ENCODE measurements at places on chromosomes 3 and 15.
A peak's percentile ranks its signal among the peaks of the same experiment; 100 is the strongest.

DNA sequence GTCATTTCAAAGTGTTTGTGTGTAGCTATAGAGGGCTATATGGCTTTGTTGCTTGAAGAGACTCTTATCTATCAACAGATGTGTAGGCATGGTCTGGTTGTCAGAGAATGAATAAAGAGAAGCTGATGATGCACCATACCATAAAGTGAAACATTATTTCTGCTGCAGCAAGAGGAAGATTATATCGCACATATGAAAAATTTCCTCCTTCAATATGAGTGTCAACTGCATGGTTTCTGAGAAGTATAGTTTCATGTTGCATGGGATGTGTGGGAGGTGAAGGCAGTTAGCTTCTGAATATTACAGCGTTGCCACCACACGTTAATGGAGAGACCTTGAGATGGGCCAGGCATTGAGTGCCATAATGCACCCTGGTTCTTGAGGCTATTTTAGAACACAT is 217.9 kb downstream of the SATB1 start:
- peak; percentile 17 for DNase-seq

DNA sequence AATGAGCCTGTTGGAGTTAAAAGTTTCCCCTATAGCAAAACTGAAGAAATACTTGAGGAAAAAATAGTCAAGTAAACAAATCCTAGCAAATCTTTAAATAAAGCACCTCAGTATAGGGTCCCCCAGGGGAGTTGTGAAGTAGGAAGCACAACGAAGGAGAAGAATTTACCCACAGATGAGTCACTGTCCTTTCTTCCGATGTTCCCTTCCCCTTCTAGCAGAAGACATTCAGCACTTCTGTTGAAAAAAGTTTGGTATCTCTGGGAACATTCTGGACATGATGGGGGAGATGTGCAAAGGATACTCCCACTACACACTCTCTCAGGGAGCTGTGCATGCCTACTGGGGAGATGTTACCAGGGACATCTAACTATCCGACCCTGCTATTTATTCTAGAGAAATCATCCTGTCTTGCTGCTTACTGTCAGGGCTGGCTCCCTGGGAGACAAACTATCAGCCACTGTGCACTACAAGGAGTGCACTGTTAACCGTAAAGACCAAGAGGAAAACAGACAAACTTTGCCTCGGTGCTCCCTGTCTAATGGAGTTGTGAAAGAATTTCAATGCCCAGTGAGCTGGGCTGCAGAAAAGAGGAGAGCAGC is 93.8 kb downstream of the RFTN1 start:
- DNase-seq, result no peak

DNA sequence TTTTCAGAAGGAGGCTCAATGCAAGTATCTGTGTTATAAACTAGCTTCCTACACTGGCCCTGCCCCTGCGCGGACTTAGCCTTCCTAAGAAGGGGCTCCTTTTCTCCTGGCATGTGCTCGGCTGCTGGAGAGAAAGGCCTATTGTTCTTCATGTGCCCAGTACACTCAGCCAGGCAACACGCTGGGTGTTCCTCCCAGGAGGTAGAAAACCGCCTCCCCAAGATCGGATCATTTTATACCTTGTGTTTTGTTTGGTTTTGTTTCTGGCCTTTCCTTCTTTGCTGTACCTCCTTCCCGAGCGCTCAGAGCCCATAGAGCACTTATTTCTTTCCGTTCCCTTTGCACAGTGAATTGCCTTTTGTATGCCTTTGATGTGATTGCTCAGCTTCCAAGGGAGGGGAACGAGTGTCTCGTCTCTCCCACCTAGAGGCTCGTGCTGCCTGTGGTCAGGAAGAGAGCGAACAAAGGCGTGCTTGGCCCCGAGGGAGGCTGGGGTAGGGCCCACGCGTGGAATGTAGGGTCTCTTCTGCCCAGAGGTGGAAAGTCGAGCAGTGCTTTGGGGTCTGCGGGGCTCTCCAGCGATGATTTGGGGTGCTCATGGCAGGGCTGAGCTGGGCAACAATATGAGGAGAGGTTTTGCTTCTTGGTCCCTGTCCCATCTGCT is 30.0 kb downstream of the CCNL1 start:
- no peak for DNase-seq

- no peak for DNase-seq
Observed at GRCh38 chr3:120536642-120537041, 59.5 kb upstream of the NDUFB4 start.

GRCh38 chr15:71743861-71744382 is 66.4 kb upstream of the NR2E3 start:
- peak; percentile 84 for DNase-seq

- peak; percentile 67 for DNase-seq
Observed at GRCh38 chr15:69973102-69973714, 124.5 kb downstream of the TLE3 start.

- DNase-seq, result no peak
Observed at GRCh38 chr3:147377412-147378367, 28.7 kb downstream of the ZIC4 start.

GRCh38 chr15:89450076-89451006 is 46.0 kb downstream of the RHCG start:
- no peak for DNase-seq

DNA sequence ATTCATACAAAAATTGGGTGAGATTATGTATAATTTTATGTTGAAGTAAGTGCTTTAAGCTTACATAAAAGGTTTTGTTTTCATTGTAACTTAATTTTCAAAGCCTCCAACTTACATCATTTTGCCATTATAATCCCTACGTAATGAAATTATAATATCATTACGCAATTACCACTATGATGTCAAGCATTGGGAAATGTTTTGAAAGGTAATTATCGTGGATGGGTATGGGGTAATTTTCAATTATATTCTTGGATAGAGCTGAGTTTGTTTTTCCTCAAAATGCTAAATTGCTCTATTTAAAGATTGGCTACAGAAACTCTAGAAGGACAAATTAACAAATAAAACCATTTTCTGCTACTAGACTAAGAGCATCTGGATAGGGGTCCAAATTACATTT is 80.2 kb upstream of the FAM3D start:
- DNase-seq, result no peak

DNA sequence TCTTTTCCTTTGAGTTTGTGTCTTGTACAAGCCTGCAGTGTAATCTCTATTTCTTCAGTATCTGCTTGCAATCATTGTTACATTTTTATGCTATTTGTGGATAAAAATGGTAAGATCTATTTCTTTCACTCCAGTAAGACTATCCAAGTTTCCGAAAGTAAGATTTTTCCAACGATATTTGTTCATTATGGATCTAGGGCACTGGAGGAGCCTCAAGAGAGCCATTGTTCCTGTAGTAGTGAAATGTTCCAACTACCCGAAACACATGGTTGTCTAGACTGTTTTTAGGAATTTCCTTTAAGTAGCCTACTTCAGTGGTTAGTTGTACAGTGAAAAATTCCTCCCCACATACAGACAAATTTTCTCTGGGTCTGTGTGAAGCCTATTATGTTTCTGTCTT is 597.4 kb downstream of the RSL24D1 start:
- DNase-seq, result no peak

DNA sequence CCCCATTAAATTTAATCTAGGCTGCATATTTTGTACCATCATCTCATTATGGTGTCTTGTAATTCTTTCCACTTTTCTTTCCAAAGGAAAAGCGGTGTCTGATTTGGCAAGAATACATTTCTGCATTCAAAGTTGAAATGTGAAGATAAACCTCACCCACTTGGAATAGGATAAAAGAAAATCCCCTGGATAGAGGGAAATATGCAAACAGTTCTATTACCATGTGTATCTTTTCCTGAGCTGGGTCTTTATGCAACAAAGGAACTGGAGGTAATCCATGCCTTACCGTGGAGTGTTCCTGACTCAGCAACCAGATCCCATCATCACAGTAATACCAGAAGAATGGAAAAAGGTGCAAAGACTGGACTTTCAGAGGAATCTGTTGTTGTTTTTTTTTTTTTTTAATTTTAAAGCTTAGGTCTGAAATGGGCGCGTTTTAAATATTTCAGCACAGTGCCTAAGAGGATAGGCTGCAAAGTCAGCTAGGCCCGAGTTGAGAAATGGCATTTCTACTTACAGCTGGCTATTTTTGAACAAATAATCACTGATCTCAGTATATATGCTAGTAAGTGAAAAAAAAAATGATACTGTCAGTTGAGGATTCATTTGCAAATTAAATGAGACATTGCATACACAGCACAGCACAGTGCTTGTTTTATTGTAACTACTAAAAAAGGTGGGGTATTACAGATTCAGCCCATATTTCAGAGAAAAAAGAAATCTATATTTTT is 55.5 kb upstream of the ADAMTS9 start:
- DNase-seq, result no peak

DNA sequence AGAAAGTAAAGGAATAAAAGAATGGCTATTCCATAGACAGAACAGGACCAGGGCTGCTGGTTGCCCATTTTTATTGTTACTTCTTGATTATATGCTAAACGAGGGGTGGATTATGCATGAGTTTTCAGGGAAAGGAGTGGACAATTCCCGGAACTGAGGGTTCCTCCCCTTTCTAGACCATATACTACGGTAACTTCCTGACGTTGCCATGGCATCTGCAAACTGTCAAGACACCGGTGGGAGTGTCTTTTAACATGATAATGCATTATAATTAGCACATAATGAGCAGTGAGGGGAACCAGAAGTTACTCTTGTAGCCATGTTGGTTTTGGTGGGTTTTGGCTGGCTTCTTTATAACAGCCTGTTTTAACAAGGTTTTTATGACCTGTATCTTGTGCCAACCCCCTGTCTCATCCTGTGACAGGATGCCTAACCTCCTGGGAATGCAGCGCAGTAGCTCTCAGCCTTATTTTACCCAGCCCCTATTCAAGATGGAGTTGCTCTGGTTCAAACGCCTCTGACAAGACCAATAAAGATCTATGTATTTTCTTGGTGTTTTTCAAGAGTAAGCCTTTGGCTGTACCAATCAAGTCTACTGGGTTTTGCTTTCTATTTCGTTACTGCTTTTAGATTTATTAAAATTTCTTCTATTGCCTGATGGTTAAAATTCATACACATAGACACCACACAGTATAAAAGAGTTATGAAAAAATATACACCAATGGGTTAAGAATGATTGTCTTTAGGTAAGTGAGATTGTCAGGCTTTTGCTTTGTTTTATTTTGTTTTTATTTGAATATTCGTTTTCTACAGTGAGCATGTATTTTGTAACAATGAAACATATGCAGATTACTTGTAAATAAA is 37.4 kb upstream of the CTDSPL start:
- DNase-seq, result no peak

DNA sequence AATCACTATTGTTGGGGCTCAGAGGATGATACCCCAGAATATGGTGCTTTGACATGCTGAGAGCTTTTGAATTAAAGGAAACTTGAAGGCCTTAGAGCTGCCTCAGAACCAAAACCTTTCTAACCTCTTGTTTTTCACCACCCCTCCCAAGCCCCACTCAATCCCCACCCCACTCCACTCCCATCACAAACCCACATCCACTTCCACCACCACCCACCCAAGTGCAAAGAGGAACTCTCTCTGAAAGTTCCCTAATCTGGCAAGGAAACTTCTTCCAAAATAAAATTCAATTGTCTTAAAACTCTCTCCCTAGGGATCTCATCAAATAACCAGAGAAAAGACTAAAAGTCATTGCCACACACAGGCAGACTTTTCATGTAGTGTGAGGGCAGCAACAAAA is 301.2 kb upstream of the ARHGEF26 start:
- no peak for DNase-seq

- DNase-seq, result no peak
Observed at GRCh38 chr3:34256021-34256420, 457.6 kb downstream of the PDCD6IP start.

DNA sequence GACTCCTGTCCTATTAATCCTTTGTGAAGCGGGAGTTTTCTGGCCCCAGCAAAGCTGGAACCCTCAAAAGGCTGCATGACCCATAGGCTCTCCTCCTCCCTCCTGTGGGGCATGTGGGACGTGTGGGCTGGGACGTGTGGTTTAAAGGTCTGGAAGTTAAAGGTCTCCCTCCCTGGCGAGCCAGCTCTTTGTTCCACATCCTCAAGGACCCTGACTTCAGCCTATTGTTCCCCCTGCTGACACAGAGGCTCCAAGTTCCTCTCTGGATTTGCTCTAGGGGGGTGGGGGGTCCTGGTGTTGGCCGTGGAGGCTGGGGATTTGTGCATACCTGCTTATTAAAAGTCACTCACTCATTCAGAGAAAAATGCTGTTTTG is 44.2 kb downstream of the SMAD6 start:
- no peak for DNase-seq

DNA sequence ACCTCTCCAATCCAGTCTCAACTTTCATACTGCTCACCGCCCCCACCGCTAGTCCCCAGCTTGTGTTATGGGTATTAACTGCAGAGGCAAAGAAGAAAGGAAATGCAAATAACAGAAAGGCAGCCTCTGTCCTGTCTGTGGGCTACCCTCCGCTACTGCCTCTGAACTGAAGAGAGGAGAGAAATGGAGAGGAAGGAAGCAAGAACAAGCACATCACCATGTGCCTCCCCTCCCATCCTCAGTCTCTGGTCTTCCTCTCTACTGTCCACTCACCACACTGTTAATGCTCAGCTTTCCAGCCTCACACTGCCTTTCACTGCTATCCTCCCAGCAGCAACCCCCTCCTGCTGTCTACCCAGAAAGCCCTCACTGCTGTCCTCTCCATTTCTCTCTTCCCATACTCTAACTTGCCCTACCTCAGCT is 139.0 kb upstream of the SLC2A2 start:
- DNase-seq, result no peak

DNA sequence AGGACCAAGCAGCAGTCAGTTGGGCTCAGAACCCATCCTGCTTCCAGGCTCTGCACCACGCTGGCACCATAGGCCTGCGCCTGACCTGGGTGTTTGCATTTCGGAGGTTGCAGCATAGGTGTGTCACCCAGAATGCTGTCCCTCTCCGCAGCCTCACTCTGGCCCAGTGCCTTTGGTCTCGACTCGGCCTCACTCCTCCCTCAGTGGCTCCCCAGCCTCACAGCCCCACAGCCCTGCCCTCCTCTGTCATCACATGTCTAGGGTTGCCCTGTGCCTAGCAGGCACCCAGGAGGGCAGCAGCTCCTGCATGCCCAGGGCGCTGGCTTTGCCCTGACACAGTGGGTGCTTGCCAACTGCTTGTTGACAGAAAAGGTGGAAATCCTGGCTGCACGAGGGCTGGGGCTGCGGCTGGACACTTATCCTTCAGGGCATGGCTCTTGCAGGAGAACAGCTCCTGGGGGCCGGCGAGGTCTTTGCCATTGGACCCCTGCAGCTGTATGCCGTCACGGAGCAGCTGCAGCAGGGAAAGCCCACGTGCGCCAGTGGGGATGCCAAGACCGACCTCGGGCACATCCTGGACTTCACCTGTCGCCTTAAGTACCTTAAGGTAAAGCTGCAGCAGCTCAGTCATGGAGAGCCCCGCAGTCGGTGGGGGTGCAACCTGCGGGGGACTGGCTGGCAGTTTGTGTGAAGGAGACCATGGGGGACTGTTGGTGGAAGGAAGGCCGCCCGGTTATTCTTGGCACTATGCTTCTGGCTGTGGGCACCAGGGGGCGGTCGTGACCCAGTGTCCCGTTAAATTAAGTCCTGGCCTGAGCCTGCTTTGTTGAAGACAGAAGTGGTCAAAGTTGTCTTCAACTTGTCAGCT is 16.2 kb downstream of the NISCH start:
- DNase-seq, result peak; percentile 81

GRCh38 chr3:14121859-14122258 is 2.8 kb downstream of the CHCHD4 start:
- no peak for DNase-seq
